ENCODE measurements at places on chromosomes 11 and 22. TPM values are rescaled to one million over a fixed set of nuclear protein-coding genes. Genes with fewer than 3 reads are reported as not detected.

- no peak for DNase-seq
Observed at GRCh38 chr11:110095554-110095953, 2.4 kb downstream of the ZC3H12C start.

- DNase-seq, result no peak
Observed at GRCh38 chr22:31681349-31682345, 19.6 kb upstream of the PISD start.

DNA sequence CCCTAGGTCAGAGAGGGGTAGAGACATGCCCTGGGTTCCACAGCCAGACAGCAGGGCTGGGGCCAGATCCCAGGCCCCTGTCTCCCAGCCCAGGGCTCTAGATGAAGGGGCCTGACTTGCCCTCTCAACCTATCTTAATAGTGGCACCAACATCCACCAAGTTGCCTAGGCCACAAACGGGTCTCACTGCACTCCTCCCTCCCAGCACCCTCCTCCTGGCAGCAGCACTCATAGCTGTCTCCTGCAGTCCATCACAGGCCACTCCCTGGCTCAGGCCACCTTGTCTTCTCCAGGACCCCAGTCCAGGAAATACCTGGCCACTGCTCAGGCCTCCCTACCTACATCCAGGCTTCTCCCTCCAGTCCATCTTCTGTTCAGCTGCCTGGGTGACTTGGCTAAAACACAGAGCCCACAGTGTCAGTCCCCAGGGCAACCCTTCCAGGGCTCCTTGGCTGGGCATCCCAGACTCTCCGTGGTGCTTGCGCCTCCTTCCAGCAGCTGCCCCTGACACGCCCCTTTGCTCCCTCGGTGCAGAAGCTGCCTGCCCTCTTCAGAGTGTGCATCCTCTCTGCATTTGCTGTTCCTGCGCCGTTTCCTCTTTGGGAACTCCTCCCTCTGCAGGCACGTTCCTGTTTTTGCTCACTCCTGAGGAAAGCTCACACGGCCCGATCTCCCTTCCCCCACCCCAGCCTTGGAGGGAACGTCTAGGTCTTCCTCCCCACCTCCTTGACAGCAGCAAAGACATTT lies 40.5 kb downstream of the LRRC32 start:
- peak; percentile 88 for DNase-seq

DNA sequence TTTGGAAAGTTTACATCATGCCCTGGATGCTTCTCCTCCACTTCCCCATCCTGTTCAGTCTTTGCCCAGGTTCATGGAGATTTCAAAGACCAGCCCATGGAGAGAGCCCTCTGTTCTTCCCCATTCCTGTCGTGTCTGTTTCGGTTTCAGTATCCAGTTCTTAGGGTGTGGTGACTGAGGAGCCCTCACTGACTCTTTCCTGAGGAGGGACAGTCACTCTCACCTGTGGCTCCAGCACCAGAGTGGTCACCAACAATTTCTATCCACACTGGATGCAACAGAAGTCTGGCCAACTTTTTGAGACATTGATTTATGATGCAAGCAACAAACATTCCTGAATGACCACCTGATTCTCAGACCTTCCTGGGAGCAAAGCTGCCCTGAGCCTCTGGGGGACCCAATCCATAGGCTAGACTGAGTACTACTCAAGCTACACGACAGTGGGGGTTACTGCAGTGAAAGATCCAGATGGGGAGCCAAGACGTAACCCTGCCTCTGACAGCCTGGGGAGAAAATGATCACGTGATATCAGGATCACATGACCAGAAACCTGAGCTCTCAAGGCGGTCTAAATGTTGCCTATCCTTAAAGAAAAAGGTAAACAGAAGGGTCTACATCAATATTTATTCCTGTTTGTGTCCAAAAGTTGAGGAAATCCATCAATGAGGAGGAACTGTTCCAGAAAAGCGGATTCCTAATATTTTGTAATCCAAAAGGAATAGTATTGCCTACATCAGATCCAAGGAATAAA lies 76.2 kb upstream of the VPREB1 start:
- DNase-seq, result no peak

- no peak for DNase-seq
Observed at GRCh38 chr11:20873054-20873453, 203.7 kb downstream of the NELL1 start.

DNA sequence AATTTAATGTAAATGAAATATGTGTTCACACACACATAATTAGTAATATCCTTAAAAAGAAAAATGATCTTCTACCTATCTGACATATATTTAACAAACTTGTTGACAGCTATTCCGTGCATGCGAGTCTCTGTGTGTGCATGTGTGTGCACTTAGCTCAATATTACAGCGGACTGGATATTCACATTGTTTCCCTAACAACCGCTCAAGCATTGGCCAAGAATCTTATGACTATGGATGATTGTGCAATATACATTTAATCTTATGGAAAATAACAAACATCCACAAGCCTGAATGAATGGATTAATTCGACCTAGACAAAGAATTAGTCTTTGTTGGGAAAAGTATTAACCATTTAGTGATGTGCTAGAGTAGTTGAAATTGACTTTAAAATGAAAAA lies 1078.6 kb downstream of the LRRC4C start:
- no peak for DNase-seq

- DNase-seq, result no peak
Observed at GRCh38 chr11:127191261-127191660, 190.7 kb upstream of the KIRREL3 start.

SCN4B gene
- total RNA-seq, result 0.92 TPM

TREH gene
- not detected for total RNA-seq

TSSK2 gene
- total RNA-seq, result not detected

RFPL1 gene
- not detected for total RNA-seq

SLC22A8 gene
- not detected for total RNA-seq

ARFGAP3 gene
- 36.6 TPM for total RNA-seq

SLCO2B1 gene
- total RNA-seq, result 0.97 TPM

MS4A6E gene
- not detected for total RNA-seq
